ENCODE measurements at places on chromosomes 7 and 10.

GRCh38 chr7:13988065-13988464, 1.4 kb downstream of the ETV1 start:
- DNase-seq = peak; percentile 34

DNA sequence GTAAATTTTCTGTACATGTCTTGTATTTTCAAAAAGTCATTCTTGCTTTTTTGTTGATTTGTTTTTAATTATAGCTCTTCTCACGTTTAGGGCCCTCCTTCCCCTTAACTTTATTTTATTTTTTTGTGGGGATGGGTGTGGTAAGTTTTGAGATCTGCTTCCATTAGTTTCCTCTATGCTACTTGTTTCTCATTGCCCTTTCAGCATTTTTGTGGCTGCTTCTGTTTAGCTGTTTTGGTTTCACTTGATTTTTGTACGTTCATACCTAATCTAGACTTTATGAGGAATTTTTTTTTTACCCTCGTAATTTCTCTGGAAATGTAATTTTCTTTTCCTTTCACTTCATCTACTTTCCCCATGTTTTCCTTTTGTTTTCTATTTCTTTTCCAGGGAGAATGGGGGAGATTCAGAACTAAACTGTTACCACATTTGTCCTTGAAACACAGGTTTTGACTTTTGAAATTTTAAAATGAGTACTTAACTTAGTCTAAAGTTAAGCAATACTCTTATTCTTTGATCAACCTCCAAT, 80.8 kb downstream of the ATRNL1 start:
- no peak for DNase-seq

DNA sequence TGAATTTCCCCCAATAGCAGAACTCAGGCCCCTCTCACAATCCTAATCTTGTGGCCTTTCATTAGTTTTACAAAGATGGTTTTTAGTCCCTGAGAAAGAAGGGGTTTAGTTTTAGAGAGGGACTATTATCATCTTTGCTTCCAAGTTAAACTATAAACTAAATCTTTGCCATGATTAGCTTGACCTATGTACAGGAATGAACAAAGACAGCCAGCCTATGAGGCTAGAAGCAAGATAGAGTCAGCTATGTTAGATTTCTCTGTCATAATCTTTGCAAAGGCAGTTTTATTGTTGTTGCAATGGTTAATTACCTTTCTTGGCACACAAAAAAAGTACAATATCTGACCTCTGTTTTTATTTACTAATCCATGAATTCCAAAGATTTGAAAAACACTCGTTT, 19.1 kb downstream of the RNF133 start:
- DNase-seq = no peak

DNA sequence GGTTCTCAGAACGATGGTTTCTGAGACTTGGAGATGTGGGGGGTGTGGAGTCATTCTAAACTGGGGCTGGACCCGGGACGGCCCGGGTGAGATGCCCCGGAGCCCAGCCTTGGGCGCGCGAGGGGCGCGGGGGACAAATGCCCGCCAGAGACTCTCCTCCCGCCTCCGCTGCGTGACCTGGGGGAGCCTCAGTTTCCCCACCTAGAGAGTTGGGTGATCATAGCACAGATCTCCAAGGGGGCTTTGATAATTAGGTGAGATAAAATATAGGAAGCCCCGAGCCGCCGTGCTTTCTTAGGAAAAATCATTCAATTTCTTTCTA, 658 bp upstream of the FZD8 start:
- DNase-seq = no peak

GRCh38 chr10:29435809-29436501, 147.1 kb downstream of the LYZL1 start:
- DNase-seq = peak; percentile 73

DNA sequence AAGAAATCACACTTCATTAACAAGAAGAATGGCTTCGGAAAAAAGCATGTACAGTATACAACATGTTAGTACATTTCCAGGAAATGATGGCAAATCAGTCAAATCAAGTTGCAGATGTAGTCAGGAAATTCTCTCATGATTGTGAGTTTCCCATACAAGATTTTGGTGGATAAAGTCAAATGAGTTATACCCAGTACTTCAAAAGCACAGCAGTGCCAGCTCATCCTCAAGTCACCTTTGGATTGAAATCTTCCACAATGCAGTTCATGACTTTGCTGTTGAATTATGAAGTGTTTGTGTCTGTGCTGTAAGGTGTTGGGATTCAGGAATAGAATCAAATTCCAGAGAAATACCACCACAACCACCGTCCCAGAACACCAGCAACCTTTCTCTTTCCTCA, 301.3 kb upstream of the BMPER start:
- DNase-seq = no peak

DNA sequence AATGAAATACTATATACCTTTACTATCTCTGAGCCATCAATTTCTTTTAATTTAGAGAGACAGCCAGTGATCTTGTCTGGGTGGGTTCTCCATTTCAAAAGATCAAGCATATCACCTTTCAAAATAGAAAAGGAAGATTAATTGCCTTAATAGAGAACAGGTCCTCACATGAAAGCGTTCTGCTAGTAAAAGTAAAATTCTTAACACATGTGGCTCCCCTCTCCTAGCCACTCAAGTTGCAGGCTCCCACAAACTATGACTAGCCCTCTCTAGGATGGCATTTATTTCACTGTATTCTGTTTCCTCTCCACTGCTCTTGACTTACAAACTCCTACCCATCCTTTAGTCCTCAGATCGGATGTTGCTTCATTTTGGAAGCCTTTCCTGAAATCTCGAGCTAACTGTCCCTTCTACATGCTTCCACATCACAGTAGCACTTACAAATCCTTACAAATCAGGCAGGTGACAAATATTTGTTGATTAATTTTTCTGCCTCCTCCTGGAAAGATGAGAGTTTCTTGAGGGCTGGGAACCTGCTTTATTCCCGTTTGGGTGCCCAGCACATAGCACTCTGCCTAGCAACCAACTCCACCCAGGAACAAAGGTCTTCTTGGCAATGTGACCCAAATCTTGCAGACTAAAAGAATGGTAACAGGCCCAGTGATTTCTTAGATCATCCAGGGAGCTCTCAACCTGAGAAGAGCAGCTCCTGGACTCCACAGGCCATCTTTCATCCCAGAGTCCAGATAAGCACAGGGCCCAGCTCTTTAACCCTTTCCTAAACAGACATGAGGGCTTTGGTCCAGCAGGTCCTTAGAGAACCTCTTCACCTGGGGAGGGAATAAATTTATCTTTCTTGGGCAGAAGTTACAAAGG, 310.4 kb upstream of the IMMP2L start:
- no peak for DNase-seq

- no peak for DNase-seq
These were observed 134.3 kb downstream of the PLXNA4 start for GRCh38 chr7:132441935-132442334.

GRCh38 chr7:100219271-100219737, 445 bp upstream of the PVRIG start:
- no peak for DNase-seq

GRCh38 chr10:26407406-26407969, 30.7 kb upstream of the APBB1IP start:
- peak; percentile 92 for DNase-seq

DNA sequence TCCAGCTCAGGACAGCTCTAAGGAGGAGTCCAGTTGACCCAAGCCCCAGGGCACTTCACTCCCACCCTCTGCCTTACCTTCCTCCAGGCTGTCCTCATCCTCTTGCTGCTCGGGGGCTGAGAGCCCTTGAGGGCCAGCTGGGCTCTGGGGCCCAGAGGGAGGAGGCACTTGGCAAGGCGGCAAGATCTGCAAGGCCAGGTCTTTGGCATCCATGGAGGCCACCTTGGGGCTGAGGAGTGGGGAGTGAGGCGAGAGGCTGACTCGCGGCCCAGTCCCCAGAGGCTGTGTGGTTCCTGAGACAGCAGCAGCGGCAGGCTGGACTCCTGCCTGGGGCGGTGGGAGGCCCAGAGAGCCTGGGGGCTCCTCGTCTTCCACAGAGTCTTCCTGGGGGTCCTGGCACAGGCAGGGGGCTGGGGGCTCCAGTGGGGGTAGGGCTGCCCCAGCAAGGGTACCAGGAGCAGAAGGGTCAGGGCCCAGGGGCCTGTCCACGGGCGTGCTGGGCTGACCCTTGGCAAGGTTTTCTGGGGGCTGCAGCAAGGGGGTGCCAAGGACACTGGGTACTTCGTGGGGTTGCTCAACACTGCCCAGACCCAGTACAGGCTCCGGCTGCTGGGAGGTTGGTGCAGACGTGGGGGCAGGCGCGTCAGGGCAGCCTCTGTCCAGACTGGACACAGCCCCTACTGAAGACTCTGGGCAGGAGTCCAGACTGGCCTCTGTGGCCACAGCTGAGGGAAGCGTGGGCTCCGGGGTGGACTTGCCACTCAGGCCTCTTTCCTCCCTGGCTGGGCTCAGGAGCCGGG, 6.5 kb downstream of the NACAD start:
- DNase-seq = no peak

GRCh38 chr10:88332503-88333247, 250.4 kb downstream of the RNLS start:
- DNase-seq = no peak

DNA sequence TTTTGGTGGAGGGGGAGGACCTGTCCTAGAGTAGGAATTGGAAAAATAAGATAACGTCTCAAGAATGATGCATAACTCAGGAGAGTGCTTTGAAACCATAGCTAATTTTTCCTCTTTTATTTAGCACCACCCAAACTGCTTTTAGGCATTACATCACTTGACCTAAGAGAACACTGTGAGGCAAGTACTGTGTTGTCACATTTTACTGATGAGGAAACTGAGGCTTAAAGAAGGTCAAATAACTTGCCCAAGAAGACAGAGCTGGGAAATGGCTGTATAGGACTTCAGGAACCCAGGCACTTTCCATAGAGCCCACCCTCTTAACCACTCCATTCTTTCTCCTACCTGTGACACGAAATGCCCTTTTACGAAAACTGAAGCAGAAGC, 21.4 kb downstream of the ADRB1 start:
- DNase-seq = no peak

DNA sequence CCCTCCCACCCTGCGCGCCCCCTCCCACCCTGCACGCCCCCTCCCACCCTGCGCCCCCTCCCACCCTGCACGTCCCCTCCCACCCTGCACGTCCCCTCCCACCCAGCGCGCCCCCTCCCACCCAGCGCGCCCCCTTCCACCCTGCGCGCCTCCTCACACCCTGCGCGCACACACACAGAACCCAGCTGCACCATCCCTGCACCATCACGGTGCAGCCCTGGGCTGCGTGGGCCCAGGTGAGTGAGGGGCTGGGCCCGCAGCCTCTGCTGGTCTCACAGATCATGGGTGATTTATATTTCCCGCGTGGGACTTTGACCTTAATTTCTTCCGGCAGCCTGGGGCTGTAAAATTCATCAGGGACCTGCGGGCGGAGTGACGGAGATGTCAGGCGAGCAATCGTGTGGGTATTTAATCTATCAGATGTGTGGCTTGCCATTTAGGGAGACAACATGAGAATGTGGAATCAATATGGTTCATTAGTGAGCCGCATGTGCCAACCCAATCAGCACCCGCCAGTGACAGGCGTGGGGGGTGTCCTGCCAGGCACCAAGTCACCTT, 57.7 kb downstream of the C10orf105 start:
- DNase-seq = no peak

- no peak for DNase-seq
These were observed 39.3 kb downstream of the TMEM270 start for GRCh38 chr7:73900286-73900685.

DNA sequence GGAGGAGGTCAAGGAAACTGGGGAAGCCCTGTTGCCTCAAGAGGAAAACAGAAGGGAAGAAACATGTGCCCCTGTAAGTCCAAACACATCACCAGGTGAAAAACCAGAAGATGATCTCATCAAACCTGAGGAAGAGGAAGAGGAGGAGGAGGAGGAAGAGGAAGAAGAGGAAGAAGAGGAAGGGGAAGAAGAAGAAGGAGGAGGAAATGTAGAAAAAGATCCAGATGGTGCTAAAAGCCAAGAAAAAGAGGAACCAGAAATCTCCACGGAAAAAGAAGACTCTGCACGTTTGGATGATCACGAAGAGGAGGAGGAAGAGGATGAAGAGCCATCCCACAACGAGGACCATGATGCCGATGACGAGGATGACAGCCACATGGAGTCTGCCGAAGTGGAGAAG, 82.7 kb upstream of the SAMD8 start:
- no peak for DNase-seq

- no peak for DNase-seq
These were observed 104.6 kb upstream of the LSM8 start for GRCh38 chr7:118079369-118079768.

GRCh38 chr10:12847361-12847975, 154.0 kb downstream of the CCDC3 start:
- DNase-seq = no peak

DNA sequence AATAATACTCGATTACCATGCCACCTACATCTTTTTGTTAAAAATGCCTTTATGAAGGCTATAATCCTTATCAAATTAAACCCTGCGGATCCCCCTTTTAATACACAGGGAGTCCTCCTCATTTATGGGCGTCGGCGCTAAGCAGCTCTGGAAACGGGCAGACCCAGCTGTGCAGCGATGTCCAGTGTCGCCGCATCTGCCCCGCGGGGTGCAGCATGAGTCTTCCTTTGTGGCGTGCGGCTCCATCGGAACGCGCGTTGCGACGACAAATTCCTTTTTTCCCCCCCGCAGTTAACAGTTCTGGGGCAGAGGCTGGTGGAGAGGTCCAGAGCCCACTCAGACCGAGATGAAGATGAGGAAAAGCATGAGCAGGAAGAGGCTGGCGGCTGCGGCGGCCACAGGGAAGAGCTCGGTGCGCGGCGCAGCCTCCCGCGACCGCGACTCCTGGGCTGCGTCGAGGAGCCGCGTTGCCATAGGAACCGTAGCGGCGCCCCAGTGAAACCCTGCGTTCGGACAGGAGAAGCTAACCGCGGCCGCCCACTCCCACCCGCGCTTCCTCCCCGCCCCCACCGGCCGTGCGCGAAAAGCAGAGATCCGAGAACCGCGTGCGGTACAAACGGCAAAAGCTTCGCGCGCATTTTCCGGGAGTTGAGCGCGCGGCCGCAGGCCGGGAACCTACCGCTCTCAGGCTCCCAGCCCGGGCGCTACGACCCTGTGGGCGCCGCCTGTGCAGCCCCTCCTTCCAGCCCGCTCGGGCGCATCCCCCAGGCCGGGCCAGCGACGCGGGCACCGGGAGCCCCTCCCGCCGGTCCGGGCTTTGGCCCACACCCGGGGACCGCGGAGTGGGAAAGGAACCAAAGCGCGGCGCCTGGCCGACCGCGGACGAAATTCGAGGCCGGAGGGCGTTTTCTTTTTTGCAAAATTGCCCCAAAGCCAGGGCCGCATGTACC, 130.6 kb downstream of the SPAG6 start:
- DNase-seq = no peak

- DNase-seq = no peak
These were observed 22.3 kb downstream of the SMURF1 start for GRCh38 chr7:99121496-99122021.

GRCh38 chr10:132892004-132892403, 50.4 kb downstream of the CFAP46 start:
- DNase-seq = no peak

DNA sequence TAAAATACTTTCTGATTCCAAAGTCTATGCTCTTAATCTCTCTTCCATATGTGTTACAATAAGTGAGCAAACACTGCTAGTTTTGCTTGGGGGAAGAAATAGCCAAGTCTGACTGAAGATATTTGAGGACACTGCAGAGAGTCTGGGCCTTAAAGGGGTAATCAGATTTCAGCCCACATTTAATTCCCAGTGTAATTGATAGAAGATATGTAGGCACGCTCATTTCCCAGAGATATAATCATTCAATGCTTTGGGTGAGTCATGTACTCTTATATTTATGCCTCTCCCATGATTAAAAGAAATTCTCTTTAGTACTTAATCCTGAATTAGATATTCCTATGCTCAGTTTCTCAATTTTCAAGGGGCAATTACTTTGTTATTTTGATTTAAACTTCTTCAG, 178.1 kb upstream of the POM121L12 start:
- no peak for DNase-seq

- DNase-seq = no peak
These were observed 193.4 kb downstream of the CCDC3 start for GRCh38 chr10:12808014-12808613.

Data from foreskin melanocyte (primary cell).